ENCODE measurements at places on chromosomes 11 and 22. TPM values are rescaled to one million over a fixed set of nuclear protein-coding genes. Genes with fewer than 3 reads are reported as not detected.

The MMP8 gene
- total RNA-seq, result not detected

The CHRDL2 gene
- 4.0 TPM for total RNA-seq

The PLEKHB1 gene
- 0.63 TPM for total RNA-seq

The C11orf87 gene
- total RNA-seq, result 0.02 TPM

The LDHA gene
- 3,261 TPM for total RNA-seq

The OR5A1 gene
- total RNA-seq, result not detected

The RIBC2 gene
- total RNA-seq, result 2.4 TPM

The CRYAB gene
- 27.1 TPM for total RNA-seq

The TEX54 gene
- total RNA-seq, result not detected

The PAMR1 gene
- 0.02 TPM for total RNA-seq

Data from A549 treated with AZD2906 at 1 μM for 4 hours (cell line).